ENCODE measurements at places on chromosomes 13 and 19. TPM values are rescaled to one million over a fixed set of nuclear protein-coding genes. Genes with fewer than 3 reads are reported as not detected.

Gene DAND5
- not detected for total RNA-seq

- H3K27me3 ChIP-seq = no peaks in the 10 kb centered on the region
- no peak overlapping the region for H3K4me3 ChIP-seq
- no peak for DNase-seq
- peaks cover 3% of the 10 kb centered on the region for H3K4me1 ChIP-seq
- no peaks in the 10 kb centered on the region for H3K36me3 ChIP-seq
Observed at GRCh38 chr19:3109491-3109890, 15.3 kb downstream of the GNA11 start.

GRCh38 chr19:5452594-5453565 lies 2.3 kb upstream of the ZNRF4 start:
- H3K4me1 ChIP-seq = no peaks in the 10 kb centered on the region
- no peak overlapping the region for H3K27ac ChIP-seq
- no peak overlapping the region for H3K4me3 ChIP-seq
- DNase-seq = no peak

- no peaks in the 10 kb centered on the region for H3K36me3 ChIP-seq
- peaks cover 54% of the 10 kb centered on the region for H3K4me1 ChIP-seq
Observed at GRCh38 chr13:48888613-48889012, 87.1 kb upstream of the FNDC3A start.

- H3K4me1 ChIP-seq = no peaks in the 10 kb centered on the region
- no peak overlapping the region for H3K4me3 ChIP-seq
- H3K36me3 ChIP-seq = no peaks in the 10 kb centered on the region
- peaks cover 18% of the 10 kb centered on the region for H3K27me3 ChIP-seq
- DNase-seq = no peak
Observed at GRCh38 chr13:110980921-110981320, 66.1 kb upstream of the ANKRD10 start.

Gene SKA3
- total RNA-seq = 32.8 TPM

GRCh38 chr13:20565115-20565736 lies 1.7 kb upstream of the IFT88 start:
- peaks cover 15% of the 10 kb centered on the region for H3K4me1 ChIP-seq
- H3K27me3 ChIP-seq = no peaks in the 10 kb centered on the region
- H3K27ac ChIP-seq = no peak overlapping the region
- H3K36me3 ChIP-seq = peaks cover 12% of the 10 kb centered on the region
- peak; percentile 14 for DNase-seq
- H3K4me3 ChIP-seq = peak overlapping the region; percentile 6

GRCh38 chr19:19261350-19262189 lies 11.5 kb downstream of the TM6SF2 start:
- H3K36me3 ChIP-seq = no peaks in the 10 kb centered on the region
- no peak overlapping the region for H3K27ac ChIP-seq
- peaks cover 47% of the 10 kb centered on the region for H3K27me3 ChIP-seq
- peak overlapping the region; percentile 3 for H3K4me3 ChIP-seq
- H3K4me1 ChIP-seq = peaks cover 9% of the 10 kb centered on the region

Gene FAM83E
- 2.0 TPM for total RNA-seq

DNA sequence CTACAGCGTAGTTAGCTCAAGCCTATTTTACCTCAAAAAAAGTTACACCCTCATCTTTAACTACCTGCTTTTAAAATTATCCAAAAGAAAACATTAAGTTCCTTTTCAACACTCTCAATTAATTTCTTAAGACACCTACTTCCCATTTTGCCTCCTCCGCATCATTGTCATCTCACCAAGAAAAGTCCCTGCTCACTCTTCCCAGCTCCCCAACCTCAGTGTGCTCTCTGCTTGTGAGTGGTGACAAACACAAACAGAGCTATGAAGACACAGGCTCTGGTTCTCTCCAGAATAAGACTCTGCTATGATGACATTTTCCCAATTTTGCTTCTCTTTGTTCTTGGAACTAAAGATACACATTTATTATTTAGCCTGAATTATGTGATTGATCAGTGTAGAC lies 385.1 kb upstream of the HTR2A start:
- no peaks in the 10 kb centered on the region for H3K36me3 ChIP-seq
- H3K27ac ChIP-seq = no peak overlapping the region
- no peak overlapping the region for H3K4me3 ChIP-seq
- no peaks in the 10 kb centered on the region for H3K27me3 ChIP-seq
- H3K4me1 ChIP-seq = no peaks in the 10 kb centered on the region

DNA sequence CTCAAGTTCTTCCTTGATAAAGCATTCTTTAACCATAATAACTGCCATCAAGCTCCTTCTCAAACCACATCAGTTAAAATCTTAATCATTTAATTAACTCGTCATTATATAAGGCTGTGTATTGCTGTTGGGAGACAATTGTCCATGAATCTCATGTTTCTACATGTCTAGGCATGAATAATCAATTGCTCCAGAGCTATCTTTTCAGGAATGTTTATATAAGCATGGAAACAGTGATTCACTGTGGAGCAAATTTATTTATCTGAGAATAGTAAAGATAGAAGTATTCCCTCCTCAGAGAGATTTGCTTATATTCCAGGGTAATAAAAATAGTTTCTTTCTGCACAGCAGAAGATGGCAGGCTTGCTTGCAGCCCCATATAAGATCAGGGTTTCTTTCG lies 71.1 kb downstream of the CBY2 start:
- peaks cover 4% of the 10 kb centered on the region for H3K4me1 ChIP-seq
- no peak for DNase-seq
- no peak overlapping the region for H3K4me3 ChIP-seq
- no peak overlapping the region for H3K27ac ChIP-seq
- H3K36me3 ChIP-seq = no peaks in the 10 kb centered on the region

Gene HIPK4
- not detected for total RNA-seq

- DNase-seq = no peak
- no peaks in the 10 kb centered on the region for H3K36me3 ChIP-seq
- no peak overlapping the region for H3K4me3 ChIP-seq
- no peak overlapping the region for H3K27ac ChIP-seq
- no peaks in the 10 kb centered on the region for H3K4me1 ChIP-seq
- H3K27me3 ChIP-seq = peaks cover 7% of the 10 kb centered on the region
Observed at GRCh38 chr13:110268576-110269185, 38.3 kb downstream of the COL4A1 start.

GRCh38 chr13:92461831-92462230 lies 764.8 kb upstream of the GPC6 start:
- no peaks in the 10 kb centered on the region for H3K4me1 ChIP-seq
- no peaks in the 10 kb centered on the region for H3K36me3 ChIP-seq
- no peak for DNase-seq
- H3K27me3 ChIP-seq = no peaks in the 10 kb centered on the region
- H3K27ac ChIP-seq = no peak overlapping the region
- no peak overlapping the region for H3K4me3 ChIP-seq

Gene IRGC
- not detected for total RNA-seq

- H3K4me3 ChIP-seq = no peak overlapping the region
- H3K36me3 ChIP-seq = no peaks in the 10 kb centered on the region
- H3K27ac ChIP-seq = no peak overlapping the region
- peaks cover 3% of the 10 kb centered on the region for H3K27me3 ChIP-seq
Observed at GRCh38 chr13:47121092-47121763, 224.4 kb upstream of the HTR2A start.

Gene IGFL3
- total RNA-seq = not detected

DNA sequence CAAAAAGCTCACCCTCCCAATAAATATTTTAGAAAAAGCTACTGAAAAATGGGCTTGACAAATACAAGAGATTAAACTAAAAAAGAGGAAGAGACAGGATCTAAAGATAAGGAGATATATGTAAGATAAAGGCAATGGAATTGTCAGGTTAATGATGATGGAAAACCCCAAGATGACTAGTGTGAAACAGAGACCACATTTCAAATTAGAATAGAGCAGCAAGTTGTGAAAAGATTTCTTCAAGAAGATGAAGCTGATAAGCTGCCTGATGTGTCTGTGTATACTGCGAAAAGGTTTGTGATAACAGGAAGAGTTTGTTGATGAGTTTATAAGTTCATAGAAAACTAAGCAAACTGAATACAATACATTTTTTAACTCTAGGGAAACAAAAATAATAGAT lies 840.1 kb upstream of the SLITRK5 start:
- no peaks in the 10 kb centered on the region for H3K27me3 ChIP-seq
- no peaks in the 10 kb centered on the region for H3K36me3 ChIP-seq
- H3K27ac ChIP-seq = no peak overlapping the region
- DNase-seq = no peak
- H3K4me1 ChIP-seq = no peaks in the 10 kb centered on the region

- H3K4me1 ChIP-seq = peaks cover 40% of the 10 kb centered on the region
- no peaks in the 10 kb centered on the region for H3K27me3 ChIP-seq
- peak overlapping the region; percentile 41 for H3K27ac ChIP-seq
- peak overlapping the region; percentile 45 for H3K4me3 ChIP-seq
Observed at GRCh38 chr19:51099047-51099382, 9.2 kb downstream of the CTU1 start.

Gene FCER2
- total RNA-seq = 0.86 TPM

GRCh38 chr13:49021953-49022352 lies 46.2 kb downstream of the FNDC3A start:
- H3K27ac ChIP-seq = no peak overlapping the region
- H3K27me3 ChIP-seq = no peaks in the 10 kb centered on the region
- peaks cover 33% of the 10 kb centered on the region for H3K36me3 ChIP-seq
- peaks cover 29% of the 10 kb centered on the region for H3K4me1 ChIP-seq

Gene ZNF442
- 2.4 TPM for total RNA-seq

- peaks cover 4% of the 10 kb centered on the region for H3K4me1 ChIP-seq
- no peaks in the 10 kb centered on the region for H3K36me3 ChIP-seq
- no peak overlapping the region for H3K4me3 ChIP-seq
- peaks cover 6% of the 10 kb centered on the region for H3K27me3 ChIP-seq
- no peak for DNase-seq
Observed at GRCh38 chr13:97542102-97542685, 108.2 kb downstream of the RAP2A start.

GRCh38 chr13:106916329-106916976 lies 348.5 kb upstream of the ARGLU1 start:
- H3K4me3 ChIP-seq = peak overlapping the region; percentile 41
- no peak overlapping the region for H3K27ac ChIP-seq
- H3K4me1 ChIP-seq = peaks cover 7% of the 10 kb centered on the region
- peaks cover 39% of the 10 kb centered on the region for H3K27me3 ChIP-seq
- H3K36me3 ChIP-seq = no peaks in the 10 kb centered on the region
- DNase-seq = no peak

GRCh38 chr19:42290523-42291434 lies 11.2 kb upstream of the PRR19 start:
- H3K27me3 ChIP-seq = no peaks in the 10 kb centered on the region
- peaks cover 9% of the 10 kb centered on the region for H3K36me3 ChIP-seq
- H3K27ac ChIP-seq = peak overlapping the region; percentile 65
- DNase-seq = peak; percentile 40
- H3K4me3 ChIP-seq = no peak overlapping the region

Gene ZNF418
- total RNA-seq = 3.6 TPM

DNA sequence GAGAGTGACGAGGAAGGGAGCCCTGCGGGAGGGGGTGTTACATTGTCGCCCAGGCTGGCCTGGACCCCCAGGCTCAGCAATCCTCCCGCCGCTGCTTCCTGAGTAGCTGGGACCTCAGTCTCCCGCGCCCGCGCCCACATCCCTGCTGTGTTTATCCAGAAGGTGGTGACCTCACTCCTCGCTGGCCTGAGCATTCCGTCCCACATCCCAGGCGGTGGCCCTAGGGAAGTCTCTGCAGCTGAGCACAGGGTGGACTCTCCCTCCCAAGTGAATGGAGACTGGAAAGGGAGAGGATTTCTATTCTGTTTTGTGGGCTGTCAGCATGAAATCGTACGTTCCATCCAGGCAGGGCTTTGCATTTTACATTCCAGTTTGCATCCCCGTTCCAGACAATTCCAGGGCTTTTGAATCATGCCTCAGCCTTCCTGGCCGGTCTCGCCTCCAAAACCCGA lies 401 bp upstream of the ZNF765 start:
- DNase-seq = no peak
- peaks cover 27% of the 10 kb centered on the region for H3K4me1 ChIP-seq
- H3K27ac ChIP-seq = peak overlapping the region; percentile 90
- peak overlapping the region; percentile 88 for H3K4me3 ChIP-seq

- H3K27me3 ChIP-seq = no peaks in the 10 kb centered on the region
- no peak overlapping the region for H3K4me3 ChIP-seq
- peaks cover 65% of the 10 kb centered on the region for H3K4me1 ChIP-seq
- DNase-seq = peak; percentile 53
Observed at GRCh38 chr13:41502673-41503072, 45.3 kb downstream of the RGCC start.

Gene ZNF497
- 0.40 TPM for total RNA-seq

DNA sequence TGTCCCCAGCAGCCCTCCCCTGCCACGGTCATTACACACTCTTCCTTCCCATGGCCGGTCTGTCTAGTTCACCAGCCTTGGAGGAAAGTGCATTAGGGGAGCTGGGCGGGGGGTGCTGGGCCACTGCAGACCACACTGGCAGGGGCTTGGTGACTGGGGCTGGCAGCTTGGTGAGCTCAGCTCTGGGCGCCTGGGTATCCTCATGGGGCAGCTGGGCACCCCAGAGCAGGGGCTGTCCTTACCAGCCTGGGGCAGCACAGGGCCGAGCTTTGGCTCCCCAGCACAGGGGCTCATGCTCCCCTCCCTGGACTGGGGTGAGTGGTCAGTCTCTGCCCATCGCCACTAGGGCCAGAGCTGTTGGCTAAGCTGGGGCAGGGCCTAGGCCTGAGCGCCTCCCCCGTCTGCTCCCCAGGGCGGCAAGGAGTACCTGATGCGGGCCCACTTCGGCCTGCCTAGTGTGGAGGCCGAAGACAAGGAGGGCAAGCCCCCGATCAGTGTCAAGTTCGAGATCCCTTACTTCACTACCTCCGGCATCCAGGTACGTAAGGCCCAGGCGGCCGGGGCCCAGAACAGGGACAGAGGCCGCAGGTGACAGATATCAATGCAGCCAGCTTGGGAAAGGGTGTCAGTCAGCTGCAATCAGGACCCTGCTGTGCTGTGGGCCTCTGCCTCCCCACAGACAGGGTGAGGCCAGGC lies 35.5 kb downstream of the AP1M1 start:
- no peak overlapping the region for H3K27ac ChIP-seq
- H3K36me3 ChIP-seq = peaks cover 41% of the 10 kb centered on the region
- no peak for DNase-seq
- no peaks in the 10 kb centered on the region for H3K27me3 ChIP-seq
- H3K4me3 ChIP-seq = no peak overlapping the region
- peaks cover 22% of the 10 kb centered on the region for H3K4me1 ChIP-seq

DNA sequence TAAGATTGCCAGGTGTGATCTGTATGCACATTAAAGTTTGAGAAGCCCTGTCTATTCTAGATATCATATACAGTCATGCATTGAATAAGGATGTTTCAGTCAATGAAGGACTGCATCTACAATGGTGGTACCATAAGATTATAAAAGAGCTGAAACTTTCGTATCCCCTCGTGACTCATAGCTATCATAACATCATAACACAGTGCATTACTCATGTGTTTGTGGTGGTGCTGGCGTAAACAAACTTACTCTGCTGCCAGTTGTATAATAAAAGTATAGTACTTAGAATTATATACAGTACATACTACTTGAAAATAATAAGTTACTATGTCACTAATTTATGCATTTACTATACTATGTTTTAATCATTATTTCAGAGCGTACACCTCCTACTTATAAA lies 489.3 kb downstream of the GPC6 start:
- no peak overlapping the region for H3K4me3 ChIP-seq
- DNase-seq = no peak
- no peaks in the 10 kb centered on the region for H3K27me3 ChIP-seq
- H3K36me3 ChIP-seq = no peaks in the 10 kb centered on the region
- H3K4me1 ChIP-seq = no peaks in the 10 kb centered on the region

- no peaks in the 10 kb centered on the region for H3K36me3 ChIP-seq
- DNase-seq = no peak
Observed at GRCh38 chr19:14772467-14772866, 5.9 kb downstream of the ADGRE2 start.
